ENCODE measurements at places on chromosomes 13 and 19. TPM values are rescaled to one million over a fixed set of nuclear protein-coding genes. Genes with fewer than 3 reads are reported as not detected.

ZNF426 gene
- polyA plus RNA-seq, result 25.8 TPM

DNA sequence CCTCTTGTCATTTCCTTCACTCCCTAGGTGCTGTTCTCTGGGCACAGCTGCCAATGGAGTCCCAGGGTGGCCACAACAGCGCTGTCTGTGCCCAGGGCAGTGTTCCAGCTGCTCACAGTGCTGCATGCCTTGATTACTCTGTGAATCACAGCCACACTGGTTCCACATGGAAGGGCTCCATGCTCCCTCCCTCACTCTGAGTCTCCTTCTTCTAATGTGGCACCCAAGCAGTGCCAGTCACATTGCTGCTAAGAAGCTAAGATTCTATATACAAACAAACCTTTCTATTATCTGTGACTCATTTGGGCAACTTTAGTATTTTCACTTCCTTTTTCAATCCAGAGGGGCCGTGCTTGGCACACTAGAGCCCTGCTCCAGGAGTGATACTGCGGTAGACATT is 248.7 kb downstream of the TDRD3 start:
- no peak for DNase-seq

DNA sequence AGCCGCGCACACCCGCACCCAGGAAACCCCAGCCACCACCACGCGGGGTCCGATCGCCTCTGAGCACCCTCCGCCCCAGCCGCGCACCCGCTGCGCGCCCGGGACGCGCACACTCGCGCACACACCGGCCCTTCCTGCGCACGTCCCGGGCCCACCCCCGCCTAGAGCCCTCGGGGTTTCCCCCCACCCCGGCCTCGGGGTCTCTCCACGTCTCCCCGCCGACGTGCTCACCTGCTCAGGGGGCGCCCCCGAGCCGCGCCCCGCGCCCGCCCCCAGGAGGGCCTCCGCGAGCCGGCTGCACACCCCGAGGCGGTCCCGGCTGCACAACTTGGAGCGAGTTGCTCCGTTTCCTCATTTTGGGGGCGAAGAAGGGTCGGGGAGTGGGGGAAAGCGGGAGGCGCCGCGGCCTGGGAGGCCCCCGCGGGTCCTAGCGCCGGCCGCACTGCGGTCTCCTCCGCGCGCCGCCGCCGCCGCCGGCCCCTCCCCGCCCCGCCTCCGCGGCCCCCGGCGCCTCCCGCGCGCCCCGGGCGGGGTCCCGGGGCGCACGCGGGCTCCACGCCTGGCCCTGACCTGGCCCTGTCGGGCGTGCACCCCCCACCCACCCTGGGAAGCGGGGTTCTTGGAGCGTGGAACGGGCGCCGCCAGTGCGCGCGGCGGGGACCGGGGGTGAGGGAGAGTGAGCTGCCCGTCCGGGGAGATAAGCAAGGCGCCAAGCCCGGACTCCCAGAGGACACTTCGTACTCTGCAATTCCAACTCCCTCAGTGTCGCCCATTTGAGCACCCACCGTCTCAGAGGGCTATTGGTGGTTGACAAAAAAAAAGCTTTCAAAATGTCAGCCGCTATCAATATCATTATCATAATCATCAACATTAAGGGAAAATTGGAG is at the start of gene MATK:
MATK (minus strand) TSS at position 444 of the 887 bp plus-strand sequence. CDS start 1,246 bp downstream, outside the sequence.
- DNase-seq, result no peak

DNA sequence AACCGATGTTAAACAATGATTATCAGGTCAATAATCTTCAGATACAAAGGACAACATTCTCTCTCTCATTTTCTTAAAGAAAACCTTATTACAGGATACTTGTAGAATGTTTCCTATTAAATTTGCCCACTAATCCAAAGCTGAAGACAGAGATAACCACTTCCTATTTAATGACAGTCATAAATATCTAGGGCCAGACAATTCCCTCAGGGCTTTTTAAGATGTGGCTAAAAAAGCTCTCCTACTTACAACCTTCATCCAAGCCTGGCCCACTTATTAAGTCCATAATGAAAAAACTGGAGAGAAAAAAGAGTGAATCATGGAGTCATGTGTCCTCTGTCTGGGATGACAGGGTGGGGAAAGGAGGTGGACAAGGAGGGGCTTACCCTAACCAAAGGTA is 235.9 kb downstream of the KLF12 start:
- DNase-seq, result no peak

GRCh38 chr19:17889609-17890214 is 18.0 kb downstream of the SLC5A5 start:
- DNase-seq, result peak; percentile 42

GRCh38 chr19:35621708-35622107 is 7.1 kb upstream of the RBM42 start:
- no peak for DNase-seq

ZNF729 gene
- 0.55 TPM for polyA plus RNA-seq

DNA sequence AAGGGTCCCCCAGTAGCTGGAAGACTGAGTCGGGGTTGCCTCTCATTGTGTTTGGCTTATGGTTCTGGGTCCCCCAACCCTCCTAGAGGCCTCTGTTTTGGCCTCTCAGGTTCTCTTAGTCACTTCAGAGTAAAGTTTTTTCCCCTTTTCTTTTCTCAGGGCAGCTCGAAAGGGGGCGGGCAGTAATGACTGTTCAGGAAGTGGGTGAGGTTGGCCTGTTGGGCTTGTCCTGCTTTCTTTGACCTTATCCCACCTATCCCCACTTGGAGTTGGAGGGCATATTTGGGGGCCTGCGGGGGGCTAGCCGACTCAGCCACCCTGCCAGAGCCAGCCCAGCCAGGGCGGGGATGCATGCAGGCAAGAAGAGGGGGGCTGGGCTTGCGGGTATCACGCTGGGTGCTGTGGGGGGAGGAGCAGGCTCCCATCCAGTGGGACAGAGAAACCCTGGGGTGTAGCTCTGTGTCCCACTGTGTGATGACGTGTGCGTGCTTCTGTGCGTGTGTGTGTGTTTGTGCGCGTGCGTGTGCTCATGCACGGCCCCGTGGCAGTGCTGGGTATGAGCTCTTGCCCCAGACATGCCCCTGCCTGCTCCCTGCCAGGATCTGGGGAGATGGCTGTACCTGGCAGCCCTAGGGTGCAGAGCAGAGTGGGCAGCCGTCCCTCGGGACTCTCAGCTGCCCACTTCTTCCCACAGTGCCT is 1.4 kb downstream of the CIC start:
- DNase-seq, result no peak

DNA sequence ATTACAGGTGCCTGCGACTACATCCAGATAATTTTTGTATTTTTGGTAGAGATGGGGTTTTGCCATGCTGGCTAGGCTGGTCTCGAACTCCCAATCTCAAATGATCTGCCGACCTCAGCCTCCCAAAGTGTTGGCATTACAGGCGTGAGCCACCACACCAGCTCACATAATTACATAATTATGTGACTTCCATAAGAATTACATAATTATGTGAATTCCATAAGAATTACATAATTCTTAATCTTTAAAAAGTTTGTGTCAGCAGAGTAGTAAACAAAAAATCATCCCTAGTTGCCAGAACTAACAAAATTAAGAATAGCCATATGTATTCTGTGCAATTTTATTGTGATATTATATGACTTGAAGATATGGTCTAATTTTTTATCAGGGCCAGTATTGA is 25.6 kb downstream of the IFT88 start:
- DNase-seq, result no peak

- DNase-seq, result no peak
Observed at GRCh38 chr19:41708481-41708880, at the start of gene CEACAM5. Gene CEACAM5 (plus strand): TSS chr19:41708626. CDS start chr19:41708732, 106 bp downstream.

GRCh38 chr19:5873617-5874199 is 3.4 kb upstream of the FUT5 start:
- DNase-seq, result no peak

- no peak for DNase-seq
Observed at GRCh38 chr13:35347679-35348205, 128.7 kb downstream of the MAB21L1 start.

GPC5 gene
- 5.2 TPM for polyA plus RNA-seq

ZNF816 gene
- polyA plus RNA-seq, result 19.4 TPM

DNA sequence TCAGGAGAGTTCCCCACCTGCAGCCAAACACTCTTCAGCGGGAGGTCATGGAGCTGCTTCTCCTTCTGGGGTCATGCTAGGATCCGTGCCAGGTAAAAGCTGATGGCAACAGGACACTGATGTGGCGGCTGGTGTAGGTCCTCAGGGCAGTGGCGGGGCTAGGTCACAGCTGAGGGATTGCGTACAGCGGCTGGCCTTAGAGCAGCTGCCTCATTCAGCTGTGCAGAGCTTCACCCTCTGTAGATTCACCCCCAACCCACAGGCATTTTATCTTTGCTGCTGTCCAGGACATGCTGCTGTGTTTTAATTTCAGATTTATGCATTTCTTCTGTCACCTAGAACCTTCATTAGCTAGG is 2.3 kb downstream of the MCF2L start:
- no peak for DNase-seq

DNA sequence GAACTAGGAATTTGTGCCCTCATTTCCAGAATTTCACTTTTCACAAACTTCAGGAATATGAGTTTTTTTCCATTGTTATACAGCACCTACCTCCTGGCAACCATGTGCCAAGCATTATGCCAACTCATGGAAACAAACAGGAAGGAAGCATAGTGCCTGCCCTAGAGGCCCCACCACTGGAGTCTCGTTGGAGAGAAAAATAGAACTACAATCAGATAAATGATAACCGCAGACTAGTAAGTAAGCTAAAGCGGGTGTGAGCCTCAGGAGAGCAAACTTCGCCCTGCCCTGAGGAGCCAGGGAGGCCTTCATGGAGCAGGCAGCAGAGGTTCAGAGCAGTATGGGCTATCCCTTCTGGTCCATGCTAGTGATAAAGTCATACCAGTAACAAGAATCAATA is 75.9 kb downstream of the FRY start:
- no peak for DNase-seq

DNA sequence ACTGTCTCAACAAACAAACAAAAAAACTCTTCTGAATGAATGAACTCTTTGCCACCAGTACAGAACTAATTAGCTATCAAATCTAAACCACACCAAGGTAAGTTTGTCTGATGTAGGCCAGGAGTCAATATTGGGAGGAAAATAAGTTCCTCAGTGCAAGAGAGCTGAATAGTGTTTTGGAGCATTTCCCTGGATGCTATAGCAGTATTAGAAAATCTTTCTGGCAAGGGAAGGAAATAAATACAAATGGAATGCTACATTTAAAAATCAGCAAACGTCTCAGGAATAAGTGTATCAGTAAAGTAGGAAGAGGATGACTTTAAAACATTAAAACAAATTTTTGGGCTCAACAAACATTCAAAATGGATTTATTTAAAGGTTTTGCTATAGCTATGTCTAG is 81.3 kb upstream of the TMTC4 start:
- no peak for DNase-seq

DNA sequence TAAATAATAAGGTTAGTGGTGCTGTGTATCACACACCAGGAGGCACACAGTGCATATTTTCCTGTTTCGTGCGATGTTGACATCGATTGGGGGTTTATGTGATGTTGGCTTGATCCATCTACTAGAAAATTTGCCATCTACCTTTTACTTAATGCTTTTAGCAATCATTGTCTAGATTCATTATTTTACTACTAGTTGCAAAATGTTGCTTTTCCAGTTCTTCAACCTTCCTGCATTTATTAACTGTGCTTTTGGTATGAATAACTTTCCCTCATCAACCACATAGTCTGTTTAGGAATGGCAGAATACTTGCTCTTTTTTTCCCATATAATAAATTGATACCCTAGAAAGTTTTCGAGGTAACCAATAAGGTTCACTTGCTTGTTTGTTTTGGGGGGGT is 17.5 kb downstream of the C13orf42 start:
- peak; percentile 39 for DNase-seq

INSL3 gene
- polyA plus RNA-seq, result 0.23 TPM

- no peak for DNase-seq
Observed at GRCh38 chr13:42041684-42042035, 6.8 kb upstream of the DGKH start.

NCAN gene
- polyA plus RNA-seq, result 0.04 TPM

GRCh38 chr19:13275016-13275722 is 125.0 kb downstream of the IER2 start:
- no peak for DNase-seq

ATP8B3 gene
- polyA plus RNA-seq, result 0.52 TPM

DNA sequence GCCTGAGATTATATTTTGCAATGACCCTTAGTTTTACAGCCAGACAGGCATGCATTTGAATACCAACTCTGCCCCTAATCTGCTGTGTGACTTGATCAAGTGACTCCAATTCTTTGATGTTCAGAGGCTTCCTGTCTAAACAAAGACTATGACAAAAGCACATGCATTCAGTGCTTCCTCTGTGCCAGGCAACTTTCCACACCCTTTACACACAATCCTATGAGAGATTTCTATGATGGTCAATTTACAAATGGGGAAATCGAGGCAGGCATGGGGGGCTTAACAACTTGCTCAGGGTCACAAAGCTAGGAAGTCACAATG is 3.7 kb upstream of the LYPD3 start:
- DNase-seq, result no peak

AP1M2 gene
- 1.7 TPM for polyA plus RNA-seq

ZNF780B gene
- 37.4 TPM for polyA plus RNA-seq

DNA sequence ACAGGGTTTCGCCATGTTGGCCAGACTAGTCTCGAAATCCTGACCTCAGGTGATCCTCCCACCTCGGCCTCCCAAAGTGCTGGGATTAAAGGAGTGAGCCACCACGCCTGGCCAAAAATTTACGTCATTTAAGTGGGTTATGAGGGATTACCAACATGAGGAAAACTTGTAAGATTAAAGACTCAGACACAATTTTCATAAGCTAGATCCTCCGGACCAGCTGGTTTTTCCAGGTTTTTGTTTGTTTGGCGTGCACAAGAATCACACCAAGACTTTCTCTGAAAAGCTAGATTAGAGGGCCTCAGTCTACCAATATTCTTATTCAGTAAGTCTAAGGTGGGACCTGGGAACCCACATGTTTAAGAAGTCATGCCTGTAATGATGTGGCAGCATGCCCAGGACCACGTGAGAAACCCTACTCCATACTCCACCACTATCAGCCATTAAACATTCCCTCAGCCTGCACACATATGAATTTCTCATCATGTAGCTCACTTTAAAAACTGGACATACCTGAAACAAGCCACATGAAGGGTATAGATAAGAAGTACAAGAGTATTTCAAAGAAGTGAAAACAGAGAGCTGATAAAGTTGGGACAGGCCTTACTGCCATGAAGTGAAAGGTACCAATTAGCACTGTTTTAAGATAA is 25.7 kb downstream of the DIAPH3 start:
- DNase-seq, result no peak

- no peak for DNase-seq
Observed at GRCh38 chr13:23946900-23947299, 49.6 kb upstream of the C1QTNF9B start.

RFXAP gene
- 17.2 TPM for polyA plus RNA-seq

CACNG6 gene
- 0.92 TPM for polyA plus RNA-seq

Measured in left renal pelvis (tissue), 4 donors.